ENCODE measurements at places on chromosomes 2 and 18. TPM values are rescaled to one million over a fixed set of nuclear protein-coding genes. Genes with fewer than 3 reads are reported as not detected.

- no peak for DNase-seq
- H3K4me3 ChIP-seq = no peak overlapping the region
- H3K4me1 ChIP-seq = no peaks in the 10 kb centered on the region
- no peak overlapping the region for H3K27ac ChIP-seq
- H3K36me3 ChIP-seq = no peaks in the 10 kb centered on the region
These were observed 115.0 kb downstream of the ZBTB7C start for GRCh38 chr18:48293954-48294898.

DNA sequence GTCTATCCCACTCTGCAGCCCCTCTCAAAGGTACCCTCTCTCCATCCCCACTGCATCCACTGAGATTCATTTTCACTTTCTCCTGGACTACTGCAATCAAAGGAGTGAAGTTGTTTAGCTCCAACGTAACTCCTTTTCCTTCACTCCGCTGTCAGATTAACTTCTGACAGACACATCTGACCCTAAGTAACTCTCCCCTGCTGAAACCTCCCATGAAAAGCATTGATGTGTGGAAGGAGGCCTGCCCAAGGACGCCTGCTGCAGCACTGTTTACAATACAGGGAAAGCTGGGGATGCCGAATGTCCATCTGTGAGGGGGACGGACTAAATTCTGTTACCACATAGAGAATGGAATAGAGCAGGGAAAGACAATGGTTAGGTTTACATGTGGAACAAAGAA, 114.8 kb downstream of the TMEM163 start:
- no peaks in the 10 kb centered on the region for H3K36me3 ChIP-seq
- H3K27me3 ChIP-seq = peaks cover 14% of the 10 kb centered on the region
- no peaks in the 10 kb centered on the region for H3K4me1 ChIP-seq
- no peak overlapping the region for H3K4me3 ChIP-seq
- no peak for DNase-seq
- H3K27ac ChIP-seq = no peak overlapping the region

DNA sequence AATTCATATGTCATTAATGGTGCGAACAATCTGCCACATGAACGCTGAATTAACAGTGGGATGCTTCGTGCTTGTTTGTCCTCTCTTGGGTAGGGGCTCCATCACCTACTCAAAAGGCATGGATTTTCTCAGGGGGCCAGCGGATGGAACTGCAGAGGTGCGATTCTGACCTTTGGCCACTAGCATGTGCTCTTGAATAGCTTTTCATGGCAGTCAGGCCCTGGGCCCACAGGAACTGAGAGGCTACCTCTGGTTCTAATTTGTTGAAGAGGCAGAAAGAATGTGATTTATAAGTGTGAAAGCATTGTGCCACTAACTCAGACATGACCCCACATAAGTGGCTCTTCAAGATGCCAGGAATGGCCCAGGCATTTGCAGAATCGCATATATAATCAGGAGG, 283.2 kb downstream of the INSIG2 start:
- H3K27ac ChIP-seq = no peak overlapping the region
- no peaks in the 10 kb centered on the region for H3K36me3 ChIP-seq
- DNase-seq = peak; percentile 3
- no peaks in the 10 kb centered on the region for H3K27me3 ChIP-seq
- no peaks in the 10 kb centered on the region for H3K4me1 ChIP-seq
- no peak overlapping the region for H3K4me3 ChIP-seq

GRCh38 chr2:85132834-85133637, at the start of gene TCF7L1:
TSS of gene TCF7L1 (plus strand) at chr2:85133392. CDS start at chr2:85133685, 293 bp downstream.
- peak within 1 kb of the TSS; percentile 75 for H3K4me3 ChIP-seq
- DNase-seq = peak; percentile 67
- no peaks in the 10 kb centered on the region for H3K36me3 ChIP-seq
- peaks cover 67% of the 10 kb centered on the region for H3K27me3 ChIP-seq
- peaks cover 8% of the 10 kb centered on the region for H3K4me1 ChIP-seq

DNA sequence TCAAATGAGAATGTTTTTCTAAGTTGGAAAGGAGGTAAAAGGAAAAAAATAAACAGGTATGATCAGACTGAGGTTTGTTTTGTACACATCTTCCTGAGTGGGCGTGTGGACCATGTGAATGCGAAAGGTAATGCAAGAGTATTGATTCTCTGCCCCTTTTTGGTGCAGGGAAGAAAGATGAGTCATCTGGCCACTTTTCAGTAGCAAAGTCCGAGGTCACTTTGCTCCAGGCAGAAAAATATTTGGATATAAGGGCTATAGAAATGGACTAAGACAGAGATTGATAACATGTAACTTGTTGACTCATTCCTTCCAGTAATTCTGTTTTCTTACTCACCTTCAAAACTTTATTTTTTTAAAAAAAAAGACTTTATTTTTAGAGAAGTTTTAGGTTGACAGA, 130.5 kb downstream of the DSEL start:
- H3K27me3 ChIP-seq = no peaks in the 10 kb centered on the region
- H3K4me3 ChIP-seq = no peak overlapping the region
- H3K4me1 ChIP-seq = no peaks in the 10 kb centered on the region
- H3K36me3 ChIP-seq = no peaks in the 10 kb centered on the region

- DNase-seq = no peak
- no peak overlapping the region for H3K27ac ChIP-seq
- no peaks in the 10 kb centered on the region for H3K36me3 ChIP-seq
- H3K4me1 ChIP-seq = no peaks in the 10 kb centered on the region
- no peaks in the 10 kb centered on the region for H3K27me3 ChIP-seq
- H3K4me3 ChIP-seq = no peak overlapping the region
These were observed 118.1 kb upstream of the CHRNA1 start for GRCh38 chr2:174882416-174882815.

CD8B2 gene
- 1.1 TPM for total RNA-seq

ANO7 gene
- total RNA-seq = 0.90 TPM

GAL3ST2 gene
- total RNA-seq = 0.53 TPM

SERPINB12 gene
- total RNA-seq = not detected

RPE gene
- 37.3 TPM for total RNA-seq

ZNF396 gene
- 3.8 TPM for total RNA-seq

RESP18 gene
- total RNA-seq = not detected

All from activated T-cell treated with anti-CD3 and anti-CD28 coated beads, Interleukin-2, amount 50 U/mL, for 72 hours (primary cell).